ENCODE measurements at places on chromosomes 3 and 15.
A peak's percentile ranks its signal among the peaks of the same experiment; 100 is the strongest.

- DNase-seq, result peak; percentile 60
Measured at GRCh38 chr3:149299938-149300801, 33.3 kb downstream of the TM4SF18 start.

DNA sequence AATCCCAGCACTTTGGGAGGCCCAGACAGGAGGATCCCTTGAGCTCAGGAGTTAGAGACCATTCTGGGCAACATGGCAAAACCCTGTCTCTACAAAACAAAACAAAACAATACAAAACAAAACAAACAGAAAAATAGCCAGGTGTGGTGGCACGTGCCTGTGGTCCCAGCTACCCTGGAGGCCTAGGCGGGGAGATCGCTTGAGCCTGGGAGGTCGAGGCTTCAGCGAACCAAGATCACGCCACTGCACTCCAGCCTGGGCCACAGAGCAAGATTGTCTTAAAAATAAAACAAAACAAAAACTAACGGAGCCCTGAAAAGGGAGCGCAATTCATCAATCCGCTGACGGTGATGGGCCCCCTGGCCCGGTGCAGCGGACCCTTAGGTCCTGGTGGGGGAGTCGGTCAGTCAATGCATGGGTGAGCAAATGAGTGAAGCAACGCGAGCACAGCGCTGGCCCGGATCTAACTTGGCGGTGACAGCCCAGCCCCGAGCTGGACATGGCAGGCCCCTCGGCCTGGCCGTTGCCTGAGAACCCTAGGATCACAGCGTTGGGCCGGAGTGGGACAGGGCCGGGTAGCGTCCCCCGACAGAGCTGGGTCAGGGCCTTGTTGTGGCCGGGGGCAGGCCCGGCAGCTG lies 52.4 kb upstream of the BLM start:
- DNase-seq, result peak; percentile 71

DNA sequence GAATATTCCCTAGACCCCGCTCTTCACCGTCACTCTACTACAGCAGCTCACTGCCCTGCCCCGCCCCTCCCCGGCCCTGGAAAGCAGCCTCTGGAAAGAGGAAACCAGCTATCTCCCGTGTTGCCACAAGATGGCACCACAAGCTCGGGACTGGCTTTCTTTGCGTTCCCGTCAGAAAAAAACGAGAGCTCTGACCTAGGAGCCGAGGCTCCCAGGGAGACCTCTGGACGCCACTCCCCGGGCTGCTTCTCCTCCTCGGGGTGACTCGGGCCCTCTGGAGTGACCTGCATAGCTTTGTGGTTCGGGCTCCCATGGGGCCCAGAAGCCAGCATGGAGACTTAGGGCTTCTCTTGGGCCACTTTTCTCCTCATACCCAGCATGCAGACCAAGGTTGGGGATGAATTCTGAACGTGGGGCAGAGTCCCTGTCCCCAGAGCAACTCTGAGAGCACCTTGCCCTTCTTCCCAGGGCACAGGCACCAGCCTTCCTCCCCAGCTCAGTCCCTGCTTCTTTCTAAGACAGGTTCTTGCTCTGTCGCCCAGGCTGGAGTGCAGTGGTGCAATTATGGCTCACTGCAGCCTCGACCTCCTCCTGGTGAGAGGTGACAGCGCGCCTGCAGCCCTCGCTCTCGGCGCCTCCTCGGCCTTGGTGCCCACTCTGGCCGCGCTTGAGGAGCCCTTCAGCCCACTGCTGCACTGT lies 19.0 kb downstream of the STOML1 start:
- peak; percentile 87 for DNase-seq

- DNase-seq, result no peak
Measured at GRCh38 chr3:148953094-148953493, 38.2 kb upstream of the GYG1 start.

GRCh38 chr3:197336348-197336747 lies 37.9 kb upstream of the DLG1 start:
- DNase-seq, result no peak

DNA sequence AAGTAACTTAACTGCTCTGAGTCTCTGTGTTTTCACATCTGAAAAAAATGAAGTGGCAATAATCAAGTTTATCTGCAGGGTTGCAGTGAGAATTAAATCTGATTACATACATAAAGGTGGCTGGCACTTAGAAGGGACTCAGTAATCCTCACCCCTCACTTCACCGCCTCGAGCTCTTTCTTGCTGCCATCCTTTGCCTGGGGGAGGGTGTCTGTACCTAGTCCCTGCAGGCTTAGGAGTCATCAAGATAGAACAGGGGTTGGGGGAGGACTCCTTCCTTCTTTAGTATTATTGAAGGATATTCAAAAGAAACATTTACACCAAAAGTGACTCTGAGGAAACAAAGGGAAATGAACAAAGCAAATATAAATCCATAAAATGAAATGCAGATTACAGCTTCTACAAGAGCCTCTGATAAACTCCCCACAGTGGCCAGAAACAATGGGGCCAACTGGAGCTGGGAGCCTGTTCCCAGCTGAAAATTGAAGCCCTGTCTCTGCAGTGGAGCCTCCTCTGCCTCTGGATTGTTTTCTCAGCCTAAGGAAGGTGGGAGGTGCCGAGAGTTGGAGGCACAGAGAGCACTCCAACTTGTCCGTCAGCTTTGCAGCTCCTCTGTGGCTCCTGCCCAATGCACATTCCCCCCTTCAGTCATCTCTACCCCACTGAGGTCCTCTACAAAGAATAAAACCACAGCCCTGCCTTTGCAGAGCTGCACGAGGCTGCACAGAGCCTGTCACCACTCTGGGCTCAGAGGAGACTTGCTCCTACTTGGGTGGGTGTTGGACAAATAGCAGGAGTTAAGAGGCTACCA lies 41.8 kb downstream of the CRYGS start:
- peak; percentile 45 for DNase-seq

DNA sequence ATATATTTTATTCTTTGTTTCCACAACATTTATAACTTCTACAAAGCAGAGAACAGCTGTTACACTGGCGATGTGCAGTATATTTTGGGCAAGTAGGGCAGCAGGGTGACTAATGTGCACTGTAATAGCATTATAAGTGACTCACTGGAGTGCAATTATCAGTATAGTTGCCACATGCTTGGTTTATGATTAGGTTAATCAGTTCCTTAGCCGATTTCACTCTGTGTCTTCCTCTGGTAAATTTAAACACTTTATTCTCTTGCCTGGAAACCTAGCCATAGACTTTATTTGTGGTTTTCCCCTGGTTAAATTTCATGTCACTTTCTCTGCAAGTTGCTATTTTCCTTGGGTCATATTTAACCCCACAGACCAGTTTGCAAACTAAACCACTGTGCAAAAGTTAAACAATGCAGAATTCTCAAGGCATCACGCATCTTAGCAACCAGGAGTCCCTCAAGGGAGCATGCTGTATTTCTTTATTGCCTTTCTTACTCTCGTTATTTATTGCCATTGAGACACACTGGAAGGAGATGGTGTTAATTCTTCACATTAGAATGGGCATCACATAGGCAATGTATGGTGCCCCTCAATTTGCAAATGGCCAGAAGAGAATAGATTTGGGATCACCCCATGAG lies 690.2 kb upstream of the DPPA4 start:
- DNase-seq, result no peak

DNA sequence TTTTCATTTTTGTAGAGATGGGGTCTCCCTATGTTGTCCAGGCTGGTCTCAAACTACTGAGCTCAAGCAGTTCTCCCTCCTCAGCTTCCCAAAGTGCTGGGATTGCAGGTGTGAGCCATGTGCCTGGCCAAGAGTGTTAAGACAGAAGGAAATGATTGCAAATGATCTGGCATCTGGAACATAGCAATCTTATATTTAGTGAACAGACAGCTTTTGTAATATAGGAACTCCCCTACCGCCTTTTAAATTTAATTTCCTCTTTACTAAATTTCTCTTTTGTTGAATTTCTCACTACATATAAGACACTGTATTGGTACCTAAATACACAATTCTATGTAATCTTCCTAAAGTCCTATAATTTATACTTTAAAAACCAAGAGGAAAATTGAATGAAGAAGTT lies 13.1 kb downstream of the ANO10 start:
- no peak for DNase-seq

DNA sequence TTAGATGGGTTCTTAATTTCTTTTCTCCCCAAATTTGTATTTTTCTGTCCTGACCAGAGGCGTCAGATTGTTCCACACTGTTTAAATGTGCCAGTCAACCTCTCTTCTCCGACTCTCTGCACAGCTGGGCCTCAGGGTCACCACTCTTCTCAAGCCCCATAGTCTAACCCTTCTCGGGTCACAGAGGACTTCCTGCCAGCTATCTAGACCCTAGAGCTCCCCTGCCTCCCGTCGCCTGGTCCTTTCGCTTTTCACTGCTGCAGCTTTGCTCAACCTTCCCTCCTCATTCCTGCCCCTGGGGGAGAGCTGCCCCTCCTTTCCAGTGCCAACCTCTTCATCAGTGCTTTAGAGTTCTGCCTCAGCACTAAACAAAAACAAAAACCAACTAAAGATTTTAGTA lies 151.7 kb downstream of the ATG7 start:
- no peak for DNase-seq

DNA sequence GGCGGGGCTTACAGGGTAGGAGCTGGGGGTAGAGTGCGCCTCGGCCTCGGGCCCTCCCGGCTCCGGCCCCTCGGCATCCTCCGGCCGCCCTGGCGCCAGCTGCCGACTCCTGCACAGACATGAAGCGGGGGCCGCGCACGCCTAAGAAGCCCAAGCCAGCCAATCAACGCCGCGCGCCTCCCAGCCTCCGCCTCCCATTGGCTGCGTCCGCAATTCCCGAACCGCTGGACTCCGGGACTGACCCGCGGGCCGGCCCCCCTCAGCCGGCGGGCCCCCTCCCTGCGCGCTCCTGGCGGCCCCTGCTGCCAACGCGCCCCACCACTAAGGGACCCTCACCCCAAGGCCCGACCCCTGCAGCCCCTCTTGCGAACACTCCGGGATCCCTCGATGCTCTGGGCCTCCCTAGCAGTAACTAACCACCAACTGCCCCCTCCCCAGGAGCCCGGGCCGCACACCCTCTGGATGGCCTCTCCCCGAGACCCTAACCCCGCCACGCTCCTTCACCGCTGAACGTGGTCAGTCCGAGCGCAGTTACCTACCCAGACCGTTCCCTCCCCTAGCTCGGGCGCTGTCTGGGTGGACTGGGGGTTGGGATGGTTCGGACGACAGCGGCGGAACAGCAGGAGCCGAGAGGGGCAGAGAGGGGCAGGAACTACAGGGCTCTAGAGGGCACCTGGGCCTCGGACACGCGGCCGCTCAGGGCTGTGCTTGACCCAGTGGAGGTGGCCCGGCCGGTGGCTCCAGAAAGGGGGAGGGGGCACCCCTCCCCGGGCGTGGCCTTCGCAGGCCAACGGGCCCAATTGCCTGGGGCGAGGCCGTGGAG lies 5.0 kb downstream of the GATA2 start:
- peak; percentile 62 for DNase-seq
